ENCODE measurements at places on chromosomes 7 and 10.

GRCh38 chr10:17029581-17030271, 99.9 kb downstream of the CUBN start:
- peak; percentile 75 for DNase-seq

DNA sequence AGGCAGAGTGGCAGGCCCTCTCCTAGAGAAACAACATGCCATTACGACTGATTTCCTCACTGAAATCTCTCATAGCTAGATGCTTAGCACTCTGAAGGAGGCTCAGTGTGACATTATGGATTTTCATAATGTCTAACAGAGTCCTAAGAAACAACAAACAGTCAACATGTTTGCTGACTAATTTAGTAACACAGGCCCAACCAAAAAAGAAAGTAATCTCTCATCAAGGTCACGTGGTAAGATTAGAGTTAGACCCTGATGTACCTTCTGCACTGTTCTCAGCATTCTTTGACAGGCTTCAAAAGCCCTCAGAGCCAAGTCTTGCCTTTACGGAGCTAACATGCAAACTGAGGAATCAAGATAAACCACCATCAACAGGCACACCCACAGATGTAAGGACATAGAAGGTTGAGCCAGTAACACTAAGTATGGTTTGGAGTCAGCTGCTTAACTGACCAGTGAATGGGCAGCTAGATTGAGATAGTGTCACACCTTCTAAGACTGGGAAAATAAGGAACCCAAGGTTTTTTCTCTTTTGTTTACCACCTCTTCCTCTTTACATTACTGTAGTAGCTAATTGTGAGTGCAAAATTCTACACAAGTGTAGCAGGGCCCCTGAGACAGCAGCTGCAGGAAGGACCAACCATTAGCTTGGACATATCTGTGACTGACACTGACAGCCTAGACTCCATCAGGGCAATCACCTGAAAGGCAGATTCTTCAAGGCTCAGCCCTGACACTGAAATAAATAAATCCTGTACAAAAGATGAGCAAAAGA, 15.3 kb upstream of the KCNIP2 start:
- no peak for DNase-seq

DNA sequence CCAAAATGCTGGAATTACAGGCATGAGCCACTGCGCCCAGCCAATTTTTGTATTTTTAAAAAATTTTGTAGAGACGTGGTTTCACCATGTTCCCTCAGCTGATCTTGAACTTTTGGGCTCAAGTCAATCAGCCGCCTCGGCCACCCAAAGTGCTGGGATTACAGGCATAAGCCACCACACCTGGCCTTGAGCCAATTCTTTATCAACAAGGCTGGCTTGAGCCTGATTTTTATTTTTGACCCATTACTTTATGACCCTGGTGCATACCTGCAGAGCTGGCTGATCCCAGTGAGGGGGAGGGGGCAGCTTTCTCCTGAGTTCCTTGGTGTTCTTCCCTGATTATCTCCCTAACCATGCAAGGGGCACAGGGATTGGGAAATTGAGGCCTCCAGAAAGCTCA, 15.8 kb upstream of the CPA1 start:
- no peak for DNase-seq

DNA sequence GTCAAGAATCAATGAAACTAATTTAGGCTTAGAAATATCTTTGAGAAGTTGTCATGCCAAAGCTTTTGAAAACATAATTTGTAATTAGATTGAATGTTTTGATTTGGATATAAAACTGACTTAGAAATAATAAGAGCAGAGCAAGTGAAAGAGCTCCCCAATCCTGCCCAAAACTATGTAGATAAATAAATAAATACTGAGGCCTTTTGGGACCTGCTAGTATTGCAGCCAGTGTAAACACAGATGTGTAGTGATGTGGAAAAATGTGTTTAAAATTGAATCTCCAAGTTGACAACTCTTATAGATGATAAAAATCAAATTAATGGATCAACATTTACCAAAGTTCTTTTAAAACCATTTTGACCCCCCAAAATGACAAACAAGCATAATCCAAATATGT, 896.1 kb downstream of the CNTNAP2 start:
- no peak for DNase-seq

DNA sequence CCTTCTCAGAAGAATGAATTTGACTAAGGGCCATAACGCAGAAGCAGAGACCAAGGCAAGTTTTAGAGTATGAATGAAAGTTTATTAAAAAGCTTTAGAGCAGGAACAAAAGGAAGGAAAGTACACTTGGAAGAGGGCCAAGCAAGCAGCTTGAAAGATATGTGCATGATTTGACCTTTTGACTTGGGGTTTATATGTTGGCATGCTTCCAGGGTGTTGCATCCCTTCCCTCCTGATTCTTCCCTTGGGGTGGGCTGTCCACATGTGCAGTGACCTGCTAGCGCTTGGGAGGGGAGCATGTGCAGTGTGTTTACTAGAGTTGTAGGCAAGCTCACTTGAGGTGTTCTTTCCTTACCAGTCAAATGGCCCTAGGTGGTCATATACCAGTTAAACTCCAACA, 37.9 kb upstream of the LRRN3 start:
- DNase-seq = no peak

GRCh38 chr10:7457478-7458316, 46.9 kb upstream of the SFMBT2 start:
- no peak for DNase-seq

DNA sequence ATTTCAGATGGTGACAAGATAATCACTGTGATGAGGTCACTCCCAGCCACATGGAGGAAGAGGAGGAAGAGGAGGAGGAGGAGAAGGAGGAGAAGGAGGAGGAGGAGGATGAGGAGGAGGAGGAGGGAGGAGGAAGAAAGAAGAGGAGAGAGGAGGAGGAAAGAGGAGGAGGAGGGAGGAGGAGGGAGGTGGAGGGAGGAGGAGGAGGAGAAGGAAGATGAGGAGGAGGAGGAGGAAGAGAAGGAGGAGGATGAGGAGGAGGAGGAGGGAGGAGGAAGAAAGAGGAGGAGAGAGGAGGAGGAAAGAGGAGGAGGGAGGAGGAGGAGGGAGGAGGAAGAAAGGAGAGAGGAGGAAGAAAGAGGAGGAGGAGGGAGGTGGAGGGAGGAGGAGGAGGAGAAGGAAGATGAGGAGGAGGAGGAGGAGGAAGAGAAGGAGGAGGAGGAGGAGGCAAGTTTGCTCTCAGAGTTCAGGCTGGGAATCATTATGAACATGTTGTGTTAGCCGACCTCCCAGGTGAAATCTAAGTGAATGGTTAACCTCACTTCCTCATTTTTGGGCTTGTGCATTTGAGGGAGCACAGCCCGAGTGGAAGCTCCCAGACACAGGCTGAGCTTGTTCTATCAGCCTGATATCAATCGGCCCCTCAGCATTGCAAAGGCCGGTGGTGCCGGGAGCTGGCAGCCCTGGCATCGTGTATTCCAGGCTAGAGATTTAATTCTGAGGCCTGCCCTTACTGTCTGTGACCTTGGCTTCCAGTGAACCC, 236.2 kb upstream of the PITRM1 start:
- no peak for DNase-seq

DNA sequence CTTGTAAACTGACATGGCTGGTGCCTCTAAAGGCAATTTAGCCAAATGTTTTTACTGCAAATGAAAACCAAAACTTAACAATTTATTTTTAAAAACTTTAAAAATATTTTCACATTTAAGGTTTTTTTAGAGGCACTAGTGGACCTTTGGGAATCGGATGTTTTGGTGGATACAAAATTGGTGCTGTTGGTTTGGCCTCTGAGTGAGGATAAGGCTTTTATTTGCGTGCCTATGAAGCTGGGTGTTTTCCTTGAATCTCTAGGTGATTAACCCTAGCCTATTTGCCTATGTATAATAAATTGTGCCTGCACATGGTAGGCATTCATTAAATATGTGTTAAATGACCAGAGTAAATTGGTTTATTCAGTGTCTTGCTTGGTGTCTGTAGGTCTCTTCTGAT, 2.9 kb upstream of the SGCE start:
- no peak for DNase-seq

DNA sequence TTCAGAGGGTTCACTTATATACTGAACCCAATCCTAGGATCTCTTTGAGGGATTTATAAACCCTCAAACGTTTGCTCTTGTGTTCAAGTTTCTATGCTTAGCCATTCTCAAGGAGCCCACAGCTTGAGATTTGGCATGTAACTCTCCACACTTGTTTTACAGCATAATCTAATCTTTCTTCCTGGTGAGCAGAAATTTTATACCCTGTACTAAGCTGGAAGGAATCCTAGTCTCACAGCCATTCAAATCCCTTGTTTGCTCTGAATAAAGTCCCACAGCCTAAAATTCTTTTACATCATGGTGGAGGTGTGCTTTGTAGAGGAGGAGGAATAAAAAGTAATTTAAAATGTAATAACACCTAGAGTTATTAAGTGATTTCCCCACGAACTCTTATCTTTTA, 5.3 kb upstream of the AGR2 start:
- no peak for DNase-seq

DNA sequence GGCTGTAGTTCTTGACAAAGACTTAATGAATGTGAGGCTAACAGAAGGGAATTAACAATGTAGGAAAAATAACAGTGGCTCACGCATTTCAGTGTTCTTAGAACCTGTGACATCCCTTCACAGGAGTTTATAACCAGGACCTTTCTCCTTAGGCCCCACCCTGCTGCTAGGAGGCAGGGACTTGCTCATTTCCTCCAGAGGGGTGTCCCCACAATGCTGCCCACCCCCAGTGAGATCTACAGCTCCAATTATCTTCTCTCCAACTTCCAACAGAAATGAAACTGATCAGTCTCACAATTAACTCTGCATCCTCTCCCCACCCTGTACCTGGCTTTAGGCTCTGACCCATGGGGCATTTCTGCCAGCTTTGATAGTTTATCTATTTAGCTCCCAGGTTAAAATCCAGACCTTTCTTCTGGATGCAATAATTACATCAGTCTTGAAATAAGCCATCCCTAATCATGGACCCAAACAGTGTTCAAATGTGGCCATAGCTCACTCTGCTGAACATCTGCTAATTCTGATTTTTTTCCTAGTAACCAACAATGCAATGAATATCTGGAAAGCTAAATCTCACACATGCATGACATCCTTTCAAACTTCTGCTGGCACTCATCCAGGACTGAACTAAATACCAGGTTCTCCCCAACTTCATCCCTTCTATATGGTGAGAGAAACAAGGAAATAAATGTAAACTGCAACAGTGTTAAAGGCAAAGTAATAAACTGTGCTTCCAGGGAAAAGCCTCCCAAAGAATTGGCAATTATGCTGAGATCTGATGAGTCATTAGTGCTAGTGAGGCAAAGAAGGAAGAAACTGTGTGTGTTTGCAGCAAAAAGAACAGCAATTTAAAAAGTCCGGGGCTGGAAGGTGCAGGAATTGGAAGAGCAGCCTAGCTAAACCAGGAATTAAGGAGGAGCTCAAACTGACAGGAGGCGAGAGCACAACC, 64.6 kb downstream of the HERPUD2 start:
- DNase-seq = no peak

DNA sequence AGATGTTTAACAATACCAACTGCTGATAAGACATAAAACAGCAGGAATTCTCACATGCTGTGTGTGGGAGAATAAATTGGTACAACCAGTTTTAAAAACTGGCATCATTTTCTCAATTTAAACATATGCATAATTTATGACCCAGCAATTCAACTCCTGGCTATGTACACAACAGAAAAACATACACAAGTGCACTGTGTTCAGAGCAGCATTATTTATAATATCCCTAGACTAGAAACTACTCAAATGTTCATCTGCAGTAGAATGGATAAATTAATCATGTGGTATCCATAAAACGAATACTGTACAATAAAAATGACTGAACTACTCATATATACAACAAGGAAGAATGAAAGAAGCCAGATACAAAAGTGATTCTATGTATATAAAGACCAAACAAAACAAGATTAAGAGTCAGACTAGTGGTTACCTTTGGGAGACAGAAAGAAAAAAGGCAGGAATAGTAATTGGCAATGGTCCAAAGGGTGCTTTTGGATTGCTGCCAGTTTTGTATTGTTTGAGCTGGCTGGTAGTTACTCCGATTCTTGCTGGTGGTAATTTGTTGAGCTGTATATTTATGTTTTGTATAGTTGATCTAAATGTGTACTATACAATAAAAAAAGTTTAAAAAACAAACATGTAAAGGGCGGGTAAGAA, 306.0 kb downstream of the TFEC start:
- no peak for DNase-seq

All from stimulated activated CD4-positive, alpha-beta T cell treated with anti-CD3 and anti-CD28 coated beads, Interleukin-1b, Interleukin-23, amount 100 ng/mL, for 24 hours (primary cell).